Stimulated activated CD8-positive, alpha-beta memory T cell treated with anti-CD3 and anti-CD28 coated beads, Interleukin-7, amount 100 ng/mL, for 1 hour (primary cell): ENCODE measurements at places on chromosomes 7 and 10.

- no peak for DNase-seq
These were observed 67.7 kb downstream of the GNA12 start for GRCh38 chr7:2776401-2776800.

- DNase-seq, result no peak
These were observed 21.0 kb downstream of the NUDT13 start for GRCh38 chr10:73131301-73131700.

- DNase-seq, result no peak
These were observed 20.9 kb upstream of the ZNF12 start for GRCh38 chr7:6727663-6728062.

DNA sequence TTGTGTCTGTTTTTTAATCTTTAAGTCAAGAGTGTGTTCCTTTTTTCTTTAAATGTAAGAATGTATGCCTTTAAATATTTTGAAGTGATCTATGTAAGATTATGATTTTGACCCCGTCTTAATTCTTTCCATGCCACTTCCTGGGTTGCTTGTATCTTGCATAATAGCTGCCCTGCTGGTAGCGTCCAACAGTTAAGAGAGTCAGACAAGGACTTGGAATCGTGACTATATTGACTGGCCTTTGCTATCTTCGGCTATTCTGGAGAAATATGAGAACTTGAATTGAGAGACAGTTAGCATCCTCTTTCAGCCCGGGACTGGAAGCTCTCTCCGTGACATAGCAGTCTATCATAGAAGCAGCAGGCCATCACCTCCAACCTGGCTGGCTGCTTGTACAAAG, 13.0 kb downstream of the NRP1 start:
- DNase-seq, result no peak

DNA sequence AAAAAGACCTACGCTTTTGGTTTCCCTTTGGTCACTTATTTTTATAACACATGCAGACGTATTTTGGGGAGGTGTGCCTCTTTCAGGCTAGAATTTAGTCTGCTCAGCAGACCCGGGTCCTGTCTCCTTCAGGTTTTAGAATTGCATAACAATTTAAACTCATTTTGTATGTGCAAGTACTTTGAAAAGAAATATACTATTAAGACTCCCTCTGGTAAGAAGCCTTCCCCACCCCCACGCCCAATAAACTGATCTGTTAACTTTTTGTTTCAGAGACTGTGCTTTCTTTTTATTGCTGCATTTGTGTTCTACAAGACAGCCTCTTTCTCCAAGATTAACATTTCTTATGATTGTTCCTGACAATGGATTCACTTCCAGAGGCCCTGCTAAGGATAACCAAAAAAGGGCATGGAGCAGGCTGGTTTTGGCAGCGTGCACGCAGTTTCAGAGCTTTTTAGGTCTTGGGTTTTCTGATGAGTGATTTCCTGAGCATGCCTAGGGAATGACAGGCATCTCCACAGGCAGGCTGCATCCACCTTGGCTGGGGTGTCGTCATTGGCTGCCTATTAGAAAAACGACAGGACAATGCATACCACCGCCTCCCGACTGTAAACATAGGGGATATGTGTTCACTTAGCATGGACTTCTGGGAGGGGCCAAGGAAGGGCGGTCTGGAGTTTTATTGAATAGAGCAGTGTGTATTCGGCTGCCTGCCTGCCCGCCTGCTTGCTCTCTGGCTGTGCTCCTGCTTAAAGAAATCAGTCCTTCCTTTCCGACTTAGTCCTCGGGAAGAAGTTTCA, at the start of gene CALD1:
Gene CALD1, plus strand, starts transcription at position 694 of the 800 bp plus-strand sequence. CDS start 88,100 bp downstream, outside the sequence.
- no peak for DNase-seq

DNA sequence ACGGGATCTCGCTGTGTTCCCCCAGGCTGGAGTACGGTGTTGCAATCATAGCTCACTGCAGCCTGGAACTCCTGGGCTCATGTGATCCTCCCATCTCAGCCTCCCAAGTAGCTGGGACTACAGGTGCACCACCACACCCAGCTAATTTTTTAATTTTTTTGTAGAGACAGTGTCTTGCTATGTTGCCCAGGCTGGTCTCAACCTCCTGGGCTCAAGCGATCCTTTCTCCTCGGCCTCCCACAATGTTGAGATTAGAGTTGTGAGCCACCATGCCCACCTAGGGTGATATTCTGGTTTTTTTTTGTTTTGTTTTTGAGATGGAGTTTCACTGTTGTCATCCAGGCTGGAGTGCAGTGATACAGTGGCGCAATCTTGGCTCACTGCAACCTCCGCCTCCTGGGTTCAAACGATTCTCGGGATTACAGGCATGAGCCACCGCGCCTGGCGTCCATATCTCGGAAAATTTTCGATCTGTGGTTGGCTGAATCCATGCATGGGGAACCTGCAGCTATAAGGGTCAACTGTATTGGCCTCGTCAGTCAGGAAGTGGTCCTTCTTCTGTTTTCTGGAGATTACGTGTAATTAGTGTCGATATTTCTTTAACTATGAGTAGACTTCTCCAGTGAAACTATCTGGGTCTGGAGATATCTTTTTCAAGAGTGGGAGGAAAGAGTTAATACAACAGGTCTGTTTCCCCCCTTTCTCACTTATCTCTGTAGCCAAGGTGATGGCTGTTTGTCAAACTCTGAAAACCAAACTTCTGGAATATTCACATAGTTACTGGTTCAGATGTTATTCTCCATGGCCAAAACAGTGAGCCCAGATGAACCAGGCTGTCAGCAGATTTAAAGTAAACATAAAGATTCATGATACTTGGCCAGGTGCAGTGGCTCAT, 21.0 kb upstream of the FIS1 start:
- no peak for DNase-seq

DNA sequence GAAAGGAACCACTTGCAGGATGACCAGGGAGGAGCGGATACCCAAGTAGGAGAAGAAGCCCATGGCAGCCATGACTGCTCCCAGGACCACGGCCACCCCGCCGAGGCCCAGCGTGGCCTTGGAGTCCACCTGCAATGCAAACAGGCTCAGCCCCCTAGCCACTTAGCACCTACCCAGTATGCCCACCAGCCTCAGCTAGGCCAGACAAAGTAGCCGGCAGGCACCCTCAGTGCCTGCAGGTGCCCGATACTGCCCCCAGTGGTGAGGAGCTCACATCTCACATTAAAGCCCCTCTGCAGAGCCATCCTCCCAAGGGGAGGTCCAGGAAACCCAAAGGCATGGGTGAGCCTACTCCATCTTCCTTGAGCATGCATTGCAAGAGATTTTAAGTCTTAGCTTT, 6.6 kb downstream of the NPC1L1 start:
- no peak for DNase-seq

GRCh38 chr7:37259319-37259821, 189.3 kb downstream of the ELMO1 start:
- no peak for DNase-seq

DNA sequence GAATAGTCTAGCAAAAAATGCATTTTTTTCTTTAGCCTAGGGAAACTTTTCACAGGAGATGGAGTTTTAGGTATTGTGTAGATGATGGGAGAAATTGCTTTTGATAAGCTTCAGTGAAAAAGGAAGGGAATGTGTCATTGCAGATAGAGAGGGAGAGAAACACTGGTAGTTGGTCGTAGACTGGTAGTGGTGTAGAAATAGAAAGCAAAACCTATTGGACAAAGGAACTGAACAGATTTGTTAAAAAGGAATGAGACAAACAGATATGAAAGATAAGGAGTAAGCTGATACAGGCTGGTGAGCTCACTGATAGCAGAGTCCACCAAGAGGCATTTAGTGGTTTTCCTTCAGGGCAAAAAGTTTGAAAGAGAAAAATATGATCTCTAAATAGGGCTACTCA, 94.3 kb downstream of the ZEB1 start:
- no peak for DNase-seq

GRCh38 chr7:106071999-106072714, 40.0 kb downstream of the SYPL1 start:
- DNase-seq, result no peak

- DNase-seq, result no peak
These were observed 353.5 kb downstream of the ELMO1 start for GRCh38 chr7:37095122-37095521.

- no peak for DNase-seq
These were observed 7.5 kb downstream of the SFXN3 start for GRCh38 chr10:101038484-101038883.

- no peak for DNase-seq
These were observed 319.0 kb upstream of the MBL2 start for GRCh38 chr10:53091574-53091973.

GRCh38 chr7:6157685-6158423, 114.6 kb downstream of the CYTH3 start:
- no peak for DNase-seq

- DNase-seq, result no peak
These were observed 3.8 kb upstream of the INSIG1 start for GRCh38 chr7:155293721-155294510.

DNA sequence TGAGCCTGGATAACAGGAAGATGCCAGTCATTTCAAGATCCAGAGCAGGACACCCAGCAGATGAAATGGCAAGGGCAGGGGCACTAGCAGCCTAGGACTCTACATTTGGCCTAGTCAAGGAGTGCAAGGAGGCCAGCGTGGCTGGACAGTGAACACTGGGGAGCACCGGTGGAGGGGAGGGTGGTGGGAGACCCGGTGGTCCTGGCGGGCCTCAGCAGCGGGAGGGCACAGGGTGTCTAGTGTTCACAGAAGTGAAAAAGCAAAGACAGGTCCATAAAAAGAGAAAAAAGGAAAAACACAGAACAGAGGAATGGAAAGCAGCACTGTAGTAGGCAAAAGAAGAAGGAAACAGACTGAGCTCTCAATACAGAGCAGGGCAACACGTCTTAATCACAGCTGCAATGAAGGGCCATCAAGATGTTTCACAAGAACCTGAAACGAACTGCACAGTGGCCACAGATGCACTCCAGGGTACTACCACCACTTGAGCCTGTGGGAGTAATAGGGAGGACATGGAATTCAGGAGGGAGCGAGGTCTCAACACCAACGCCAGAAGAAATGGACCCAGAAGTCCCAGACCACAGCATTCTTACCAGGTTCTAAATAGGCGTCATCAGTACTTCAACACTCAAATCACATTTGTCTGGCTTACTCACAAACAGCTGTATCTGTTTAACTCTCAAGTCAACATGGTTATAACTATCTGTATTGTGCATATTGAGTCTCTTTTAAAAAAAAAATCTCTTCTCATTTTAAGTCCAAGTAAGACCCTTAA, 573.7 kb downstream of the PARD3 start:
- no peak for DNase-seq

DNA sequence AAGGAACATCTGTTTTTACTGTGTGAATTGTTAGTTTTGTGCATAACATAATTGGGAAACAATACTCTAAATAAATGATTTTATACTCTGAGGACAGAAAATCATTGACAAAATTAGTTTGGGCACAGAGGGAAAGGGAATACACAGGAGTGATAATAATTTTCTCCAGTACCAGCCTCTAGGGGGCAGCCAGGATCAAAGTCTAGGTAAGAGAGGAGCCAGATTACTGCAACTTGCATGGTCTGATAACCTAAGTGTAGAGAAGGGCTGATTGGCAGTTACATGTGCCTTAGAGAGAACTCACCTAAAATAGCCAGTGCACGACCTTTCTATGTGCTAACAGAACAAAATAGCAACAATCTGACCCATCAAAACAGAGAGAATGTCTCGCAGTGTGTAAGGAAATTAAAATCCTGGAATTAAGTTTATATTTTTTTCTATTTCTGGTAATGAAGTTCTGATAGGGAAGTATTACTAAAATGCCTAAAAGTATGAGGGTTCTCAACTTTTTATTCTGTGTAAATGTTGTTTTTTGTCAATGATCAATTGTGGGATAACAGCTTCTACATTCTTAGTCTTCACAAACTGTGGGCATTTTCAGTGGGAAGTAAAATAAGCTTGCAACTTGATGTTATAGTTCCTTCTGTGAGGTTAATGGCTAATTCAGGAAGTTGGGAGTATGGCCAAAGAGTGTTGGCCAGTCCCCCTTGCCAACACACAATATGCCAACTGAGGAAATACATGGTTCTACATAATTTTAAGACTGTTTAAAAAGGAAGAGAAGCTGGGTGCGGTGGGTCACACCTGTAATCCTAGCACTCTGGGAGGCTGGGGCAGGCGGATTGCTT, 66.4 kb downstream of the EXOC6 start:
- DNase-seq, result no peak

DNA sequence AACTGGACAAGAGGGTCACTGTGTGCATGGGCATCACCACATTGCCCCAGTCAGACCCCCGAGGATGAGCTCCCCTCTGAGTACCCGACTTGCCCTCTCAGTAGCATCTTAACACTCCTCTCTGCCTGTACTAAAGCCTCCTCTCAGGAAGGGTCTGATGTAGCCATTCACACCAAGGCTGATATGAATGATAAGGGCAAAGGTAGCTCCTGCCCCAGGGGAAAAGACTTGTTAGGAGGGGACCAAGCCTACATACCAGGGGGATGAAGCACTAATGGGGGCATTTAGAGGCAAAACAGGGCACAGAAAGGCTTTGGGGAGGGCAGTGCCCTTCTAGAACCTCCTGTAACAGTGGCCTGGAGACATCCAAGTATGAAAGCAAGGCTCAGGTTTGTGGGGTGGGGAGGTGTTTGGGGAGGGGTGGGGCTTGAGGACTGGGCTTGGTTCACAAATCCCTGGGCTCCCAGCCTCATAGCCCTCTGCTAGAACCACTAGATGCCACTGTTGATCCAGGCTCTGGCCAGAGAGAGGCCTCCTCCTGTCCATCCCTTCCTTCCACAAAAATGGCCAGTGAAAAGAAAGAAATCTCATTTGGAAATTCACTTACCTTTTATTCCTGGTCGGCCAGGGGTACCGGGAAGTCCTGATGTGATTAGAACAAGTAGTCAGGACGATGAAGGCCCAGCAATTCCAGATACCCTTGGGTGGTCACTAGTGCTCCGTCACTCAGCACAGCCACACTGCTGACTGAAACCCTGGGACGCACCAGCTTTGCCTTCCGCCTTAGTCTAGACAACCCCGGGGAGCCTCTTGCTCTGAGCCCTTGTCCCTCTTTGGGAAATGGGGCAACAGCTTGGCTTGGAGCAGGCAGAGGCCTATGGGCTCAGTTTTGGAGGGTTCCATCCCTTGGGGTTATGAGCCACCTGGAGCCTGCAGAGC, 40.3 kb downstream of the COL17A1 start:
- no peak for DNase-seq

GRCh38 chr10:11441151-11441535, 170.3 kb downstream of the USP6NL start:
- no peak for DNase-seq

DNA sequence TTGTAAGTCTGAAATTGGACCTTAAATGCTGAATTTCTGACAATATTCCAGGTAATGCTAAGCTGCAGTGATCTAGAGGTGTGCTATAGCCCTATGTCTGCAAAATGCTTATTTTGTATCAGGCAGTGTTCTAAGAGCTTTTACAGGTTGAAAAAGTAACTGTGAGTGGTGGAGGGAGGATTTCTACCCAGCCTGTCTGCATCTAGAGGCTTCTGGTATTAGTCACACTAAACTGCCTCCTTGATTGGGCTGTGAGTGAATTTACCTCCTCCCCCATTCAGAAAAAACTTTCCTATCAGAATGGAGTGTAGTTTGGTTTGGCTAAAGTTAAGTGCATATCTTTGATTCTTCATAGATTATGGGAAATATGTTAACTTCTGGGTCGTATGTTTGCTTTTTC, 56.8 kb downstream of the BBS9 start:
- no peak for DNase-seq
